ENCODE measurements at places on chromosomes 6 and 20.
A peak's percentile ranks its signal among the peaks of the same experiment; 100 is the strongest.

DNA sequence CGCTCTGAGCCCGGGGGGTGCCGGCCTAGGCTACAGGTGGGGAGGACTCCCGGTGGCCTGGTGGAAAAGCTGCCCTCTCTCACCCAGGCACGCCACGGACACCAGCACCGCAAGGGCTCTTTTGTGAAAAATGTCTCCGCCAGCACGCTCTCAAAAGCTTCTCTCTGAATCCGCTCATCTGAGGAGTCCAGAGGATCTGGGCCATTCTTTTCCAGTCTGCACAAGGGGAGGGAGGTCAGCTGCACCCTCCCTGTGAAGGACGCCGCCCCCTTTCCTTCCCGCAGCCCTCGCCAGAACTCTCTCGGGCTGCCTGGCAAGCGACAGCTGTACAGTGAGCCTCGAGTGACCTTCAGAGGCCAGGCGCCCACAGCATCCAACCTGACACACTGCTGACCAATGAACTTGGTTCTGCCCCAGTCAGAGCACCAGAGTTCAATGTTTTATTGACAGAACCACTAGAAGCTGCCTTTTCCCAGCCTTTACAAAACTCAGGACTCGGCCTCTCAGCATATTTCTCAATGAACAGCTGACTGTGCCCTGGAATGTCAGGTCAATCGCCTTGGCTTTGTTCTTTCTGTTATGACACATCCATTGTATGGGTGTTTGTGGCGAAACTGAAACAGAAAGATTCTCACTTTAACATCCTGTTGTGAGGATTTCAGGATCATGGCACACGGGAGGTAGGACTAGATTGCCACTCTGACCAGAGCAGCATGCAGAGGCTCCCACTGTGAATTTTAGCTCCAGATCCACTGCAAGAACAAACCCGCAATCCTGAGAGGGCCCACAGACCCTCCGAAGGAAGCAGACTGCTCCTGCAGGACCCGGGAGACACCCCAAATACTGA is 26.7 kb downstream of the SERPINB9 start:
- DNase-seq: no peak

GRCh38 chr6:169296622-169297021 is 43.0 kb upstream of the THBS2 start:
- no peak for DNase-seq

- DNase-seq: no peak
These were observed 94.2 kb downstream of the FOXC1 start for GRCh38 chr6:1703923-1704322.

DNA sequence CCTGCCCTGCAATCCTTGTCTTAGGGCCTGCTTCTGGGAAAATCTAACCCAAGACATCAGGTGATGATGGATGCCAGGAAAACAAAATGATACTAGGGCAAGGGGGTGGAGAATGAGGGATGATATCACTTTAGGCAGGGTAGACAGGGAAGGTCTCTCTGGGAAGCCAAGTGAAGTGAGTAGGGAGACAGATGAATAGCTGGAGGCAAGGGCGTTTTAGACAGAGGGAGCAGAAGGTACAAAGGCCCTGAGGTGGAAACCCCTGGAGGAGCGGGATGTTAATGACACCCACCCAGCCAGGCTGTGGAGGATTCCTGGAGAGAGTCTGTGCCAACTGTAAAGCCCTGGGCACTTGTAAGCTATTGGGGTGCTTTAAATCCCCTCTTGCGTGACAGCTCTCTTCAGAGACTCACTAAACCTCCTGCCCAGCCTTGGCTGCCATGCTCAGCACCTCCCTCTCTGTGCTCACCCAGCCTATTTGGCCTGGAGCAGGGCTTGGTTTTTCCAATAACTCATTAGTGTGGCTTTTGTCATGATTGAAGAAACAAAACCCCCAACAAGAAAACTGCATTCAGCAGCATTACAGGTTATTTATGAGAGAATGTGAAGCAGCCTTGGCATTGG is 12.4 kb upstream of the MDGA1 start:
- DNase-seq: no peak

GRCh38 chr6:140001005-140001404 is 626.6 kb upstream of the CITED2 start:
- no peak for DNase-seq

GRCh38 chr6:47479140-47479508 is 1.5 kb downstream of the CD2AP start:
- no peak for DNase-seq

DNA sequence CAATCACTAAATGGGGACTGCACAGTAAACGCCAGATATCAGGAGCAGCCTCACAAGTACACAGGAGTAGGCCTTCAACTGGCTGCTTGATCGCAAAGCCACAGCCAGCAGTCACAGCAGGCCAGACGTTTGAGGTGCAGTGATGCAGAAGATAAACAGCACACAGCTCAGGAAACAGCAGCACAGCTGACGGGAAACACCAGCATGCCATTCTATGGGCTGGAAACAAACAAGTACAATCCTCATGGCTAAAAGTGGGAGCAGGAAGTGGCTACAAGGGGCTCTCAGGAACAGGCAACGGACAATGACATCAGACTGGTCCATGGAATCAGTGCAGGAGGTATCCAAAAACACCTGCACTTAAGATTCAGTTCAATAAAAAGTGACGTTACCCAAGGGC is 111.0 kb downstream of the DTNBP1 start:
- no peak for DNase-seq

DNA sequence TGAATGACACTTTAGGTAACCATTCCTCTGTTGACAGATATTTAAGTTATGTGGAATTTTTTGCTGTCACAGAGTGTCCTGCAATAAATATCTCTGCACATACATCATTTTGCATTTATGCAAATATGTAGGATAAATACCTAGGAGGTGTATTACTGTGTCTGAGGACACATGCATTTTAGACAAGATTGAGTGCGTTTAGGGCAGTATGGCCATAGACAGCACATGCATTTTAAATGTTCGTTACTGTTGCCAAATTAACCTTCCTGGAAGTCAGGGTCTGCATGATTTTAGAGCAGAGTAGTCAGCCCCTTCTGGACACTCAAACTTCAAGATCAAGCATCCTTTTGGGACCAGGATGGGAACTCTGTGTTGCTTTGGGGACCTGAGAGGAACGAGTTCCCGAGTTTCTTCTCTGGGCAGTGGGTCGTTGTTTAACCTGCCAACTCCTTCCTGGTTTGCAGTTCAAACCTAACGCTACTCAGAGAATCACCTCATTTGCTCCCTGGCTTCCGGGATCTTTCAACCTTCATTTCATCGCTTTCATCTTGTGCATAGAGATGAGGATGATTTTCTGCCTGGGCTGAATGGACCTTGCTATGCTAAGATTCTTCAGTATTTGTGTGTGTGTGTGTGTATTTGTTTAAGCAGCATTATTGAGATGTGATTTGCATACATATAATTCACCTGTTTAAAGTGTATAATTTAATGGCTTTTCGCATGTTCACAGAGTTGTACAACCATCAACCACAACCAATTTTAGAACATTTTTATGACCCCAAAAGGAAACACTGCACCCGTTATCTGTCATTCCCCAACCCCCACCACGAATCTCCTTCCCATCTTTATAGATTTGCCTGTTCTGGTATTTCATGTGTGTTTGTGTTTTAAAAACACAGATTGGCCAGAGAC is 9.8 kb downstream of the BCAS4 start:
- DNase-seq: no peak

DNA sequence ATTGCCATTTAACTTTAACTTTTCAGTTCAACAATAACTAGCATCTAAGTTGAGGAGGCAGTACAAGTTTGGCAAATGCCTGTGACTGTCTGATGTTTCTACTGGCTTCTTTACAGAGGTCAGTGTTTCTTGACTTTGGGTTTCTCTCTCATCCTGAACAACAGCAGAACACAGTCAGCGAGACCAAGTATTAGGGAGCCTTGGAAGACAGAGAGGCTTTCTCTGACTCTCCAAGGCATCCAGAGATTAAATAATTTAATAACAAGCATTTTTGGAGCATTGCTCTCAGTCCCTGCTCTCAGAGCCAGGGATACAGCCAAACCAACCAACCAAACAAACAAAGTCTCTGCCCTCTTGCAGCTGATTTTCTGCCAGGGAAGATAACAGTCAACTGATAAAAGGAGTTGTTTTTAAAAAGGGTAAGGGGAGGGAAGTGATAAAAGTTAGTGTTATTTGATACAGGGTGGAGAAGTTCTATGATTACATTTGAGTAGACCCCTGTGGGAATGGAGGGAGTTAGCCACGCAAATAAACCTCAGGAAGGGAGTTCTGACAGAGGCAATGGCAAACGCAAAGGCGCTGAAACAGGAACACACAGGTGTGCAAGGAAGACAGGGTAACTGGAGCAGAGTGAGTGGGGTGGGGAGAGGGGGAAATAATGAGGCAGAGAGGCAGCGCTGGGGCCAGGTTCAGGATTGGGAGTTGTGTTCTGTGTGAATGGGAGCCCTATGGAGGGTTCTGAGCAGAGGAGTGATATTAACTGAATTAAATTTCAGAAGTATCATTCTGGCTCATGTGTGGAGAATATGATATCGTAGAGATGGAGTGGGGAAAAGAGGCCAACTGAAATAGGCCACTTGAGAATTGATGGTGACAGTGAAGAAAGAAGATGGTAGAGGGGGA is 55.2 kb downstream of the SEL1L2 start:
- no peak for DNase-seq

- DNase-seq: no peak
These were observed 328.5 kb upstream of the PRDM1 start for GRCh38 chr6:105757512-105758200.

- no peak for DNase-seq
These were observed 19.1 kb upstream of the CD93 start for GRCh38 chr20:23105193-23105592.

DNA sequence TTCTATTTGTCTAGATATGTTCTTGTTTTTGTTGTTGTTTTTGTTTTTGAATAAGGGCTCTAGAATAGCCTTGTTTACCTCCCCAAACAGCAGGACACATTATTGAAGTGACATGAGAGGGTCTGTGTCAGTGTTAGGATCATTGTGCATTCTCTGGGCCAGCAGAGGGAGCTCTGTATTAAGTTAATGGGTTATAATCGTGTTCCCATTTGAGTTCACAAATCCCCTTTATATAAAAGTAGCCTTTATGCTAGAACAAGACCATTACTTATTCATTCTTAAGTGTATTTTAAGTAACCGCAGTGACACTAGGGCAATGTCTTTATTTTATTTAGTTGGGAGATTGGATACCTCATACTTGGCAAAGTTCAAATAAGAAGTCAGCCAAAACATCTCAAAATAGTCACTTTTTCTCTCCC is 44.8 kb downstream of the STK4 start:
- DNase-seq: peak; percentile 15

DNA sequence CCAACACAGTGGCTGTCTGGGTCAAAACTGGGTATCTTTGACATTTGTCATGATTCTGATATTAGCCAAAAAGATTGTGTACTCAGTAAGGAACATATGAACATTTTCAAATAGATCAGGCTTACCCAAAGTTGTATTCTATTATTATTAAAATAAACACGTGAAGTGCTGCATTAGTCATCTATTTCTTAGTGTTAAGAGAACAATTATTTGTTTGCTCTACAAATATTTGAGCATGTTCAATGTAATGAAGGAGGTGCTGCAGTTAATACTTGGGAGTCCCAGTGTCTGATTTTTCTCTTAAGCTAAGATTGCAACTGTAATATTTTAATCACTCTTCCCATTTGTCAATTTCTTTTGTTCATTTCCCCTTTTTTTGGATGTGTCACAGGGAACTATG is 28.2 kb downstream of the CNR1 start:
- no peak for DNase-seq

- no peak for DNase-seq
These were observed 112.1 kb downstream of the WDR27 start for GRCh38 chr6:169589699-169590257.

GRCh38 chr6:118677193-118677592 is 25.8 kb upstream of the CEP85L start:
- DNase-seq: no peak

DNA sequence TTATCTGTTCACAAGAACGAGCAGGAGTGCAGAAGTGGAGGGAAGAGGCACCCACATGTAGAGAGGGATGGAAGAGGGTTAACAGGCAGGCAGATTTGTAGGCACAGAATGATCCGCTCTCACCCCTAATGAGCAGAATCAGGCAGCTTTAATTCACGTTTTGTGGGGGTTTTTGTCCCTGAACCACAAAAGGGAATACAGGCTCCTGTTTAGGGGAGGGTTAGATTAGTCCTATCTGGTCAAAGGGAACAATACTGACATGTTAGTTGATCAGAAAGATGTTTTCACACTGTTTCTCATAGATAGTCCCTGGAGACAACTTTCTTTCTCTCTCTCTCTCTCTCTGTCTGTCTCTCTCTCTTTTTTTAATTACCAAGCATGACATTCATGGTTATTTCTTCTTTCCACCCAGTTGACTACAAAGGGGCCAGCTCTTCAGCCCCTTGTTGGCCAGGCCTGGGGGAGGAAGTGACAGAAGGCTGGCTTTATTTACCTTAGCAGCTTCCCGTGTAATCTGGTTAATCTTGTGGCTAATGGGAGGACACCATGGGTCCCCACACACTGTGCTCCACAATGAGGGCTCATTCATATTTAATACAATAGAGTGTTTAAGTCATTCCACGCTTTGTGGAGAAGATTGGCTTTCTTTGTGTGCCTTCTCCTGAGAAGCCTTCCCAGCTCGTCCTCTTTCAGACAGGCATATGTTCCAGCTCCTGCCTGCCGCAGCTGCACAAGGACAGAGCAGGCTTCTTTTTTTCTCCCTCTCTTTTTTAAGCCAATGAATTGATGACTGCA is 958.8 kb downstream of the TFAP2A start:
- DNase-seq: no peak

DNA sequence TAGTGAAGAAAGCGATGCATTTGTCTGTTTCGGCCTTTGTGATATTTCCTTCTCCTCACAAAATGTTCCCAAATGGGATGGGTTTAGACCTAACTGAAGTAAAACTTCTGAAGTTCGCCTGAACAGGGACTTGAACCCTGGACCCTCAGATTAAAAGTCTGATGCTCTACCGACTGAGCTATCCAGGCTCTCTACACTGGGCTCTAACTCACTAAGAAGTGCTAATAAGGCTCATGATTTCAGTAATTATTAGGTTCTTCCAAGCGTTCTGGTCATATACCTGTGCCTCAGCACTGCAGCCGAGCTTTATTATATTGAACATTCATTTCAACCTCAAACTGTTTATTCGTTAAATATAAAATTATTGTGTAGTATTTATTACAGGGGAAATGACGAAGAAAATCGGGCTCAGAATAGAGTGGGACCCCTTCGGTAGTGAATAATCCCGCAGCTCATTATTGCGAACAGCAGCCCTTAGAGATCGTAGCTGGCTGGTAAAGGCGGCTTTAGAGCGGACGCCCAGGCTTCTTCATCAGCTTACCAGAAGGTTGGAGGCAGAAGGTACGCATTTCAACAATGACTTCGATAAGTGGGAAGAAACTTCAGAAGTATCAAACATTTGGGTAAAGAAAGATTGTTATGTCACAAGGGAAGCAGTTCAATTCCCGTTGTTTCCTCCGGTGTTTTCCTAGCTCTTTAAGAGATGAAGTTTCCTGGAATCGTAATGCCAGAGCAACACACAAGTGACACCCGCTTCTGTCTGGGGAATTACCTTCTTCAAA is 119.0 kb upstream of the ZNF184 start:
- DNase-seq: no peak

GRCh38 chr6:82987951-82988350 is 77.7 kb downstream of the UBE3D start:
- DNase-seq: no peak
